ENCODE measurements at places on chromosomes 7 and 10. TPM values are rescaled to one million over a fixed set of nuclear protein-coding genes. Genes with fewer than 3 reads are reported as not detected.

GRCh38 chr7:47307311-47307710 lies 274.6 kb downstream of the TNS3 start:
- no peak for DNase-seq

GRCh38 chr7:131306777-131307176 lies 20.9 kb upstream of the MKLN1 start:
- no peak for DNase-seq

DNA sequence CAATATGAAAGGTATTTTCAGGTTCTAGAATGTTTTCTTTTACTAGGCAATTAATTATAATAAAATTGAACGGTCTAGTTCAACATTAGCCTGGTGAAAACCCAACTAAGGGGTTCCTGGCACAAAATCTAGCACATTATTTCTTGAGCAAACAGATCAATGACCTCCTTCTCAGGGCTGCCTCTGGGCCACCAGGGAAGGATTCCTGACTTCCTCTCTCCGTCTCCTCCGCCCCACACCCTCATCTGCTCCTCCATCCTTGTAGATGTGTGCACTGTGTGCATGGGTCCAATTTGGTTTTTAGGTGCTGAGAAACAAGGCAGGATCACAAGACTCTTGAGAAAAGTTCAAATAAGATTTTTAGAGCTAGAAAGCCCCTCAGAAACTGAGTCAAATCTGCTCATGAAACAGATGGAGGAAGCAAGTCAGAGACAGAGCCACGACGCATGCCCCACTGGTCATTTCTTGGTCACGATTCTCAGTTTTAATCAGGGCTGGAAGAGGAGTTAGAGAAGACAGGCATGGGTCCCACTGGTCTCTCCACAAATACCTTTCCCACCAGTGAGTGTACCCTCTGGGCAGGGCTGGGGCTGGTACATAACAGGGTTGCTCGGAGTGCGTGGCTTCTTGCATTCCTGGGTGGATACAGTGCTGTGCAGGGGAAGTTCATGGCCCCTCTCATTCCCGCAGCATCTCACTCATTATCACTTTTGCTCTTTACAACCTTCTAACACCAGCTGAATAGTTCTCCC lies 3.8 kb downstream of the TRPV6 start:
- DNase-seq, result no peak

DNA sequence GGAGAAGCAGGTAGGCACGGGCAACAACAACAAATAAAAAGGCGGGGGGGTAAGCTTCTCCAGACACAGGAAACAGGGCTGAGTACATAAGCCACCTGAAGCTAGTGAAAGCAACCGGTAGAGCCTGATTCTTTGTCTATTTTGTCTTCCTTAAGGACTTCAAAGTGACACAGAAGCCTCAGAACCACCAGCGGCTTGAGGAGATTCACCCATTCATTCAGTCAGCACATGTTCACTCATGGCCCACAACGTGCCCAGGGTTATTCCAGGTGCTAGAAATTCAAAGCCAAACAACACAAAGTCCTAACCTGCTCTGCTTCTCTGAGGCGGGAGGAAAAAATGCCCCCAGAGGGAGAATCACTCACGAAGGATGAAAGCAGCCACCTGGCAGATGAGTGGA lies 69.3 kb upstream of the C7orf33 start:
- DNase-seq, result no peak

- no peak for DNase-seq
Observed at GRCh38 chr10:130737621-130738020, 573.9 kb downstream of the TCERG1L start.

GRCh38 chr10:74704629-74705357 lies 121.6 kb upstream of the KAT6B start:
- DNase-seq, result no peak

GRCh38 chr10:74093530-74094164 lies 57.0 kb downstream of the AP3M1 start:
- no peak for DNase-seq

The SLC18A2 gene
- not detected for total RNA-seq

The LDB3 gene
- total RNA-seq, result 0.10 TPM

The CCL24 gene
- not detected for total RNA-seq

The TMEM184A gene
- 0.03 TPM for total RNA-seq
